ENCODE measurements at places on chromosomes 5 and 9.
A peak's percentile ranks its signal among the peaks of the same experiment; 100 is the strongest.

GRCh38 chr9:77218612-77219011, 41.3 kb downstream of the VPS13A start:
- DNase-seq: peak; percentile 75

DNA sequence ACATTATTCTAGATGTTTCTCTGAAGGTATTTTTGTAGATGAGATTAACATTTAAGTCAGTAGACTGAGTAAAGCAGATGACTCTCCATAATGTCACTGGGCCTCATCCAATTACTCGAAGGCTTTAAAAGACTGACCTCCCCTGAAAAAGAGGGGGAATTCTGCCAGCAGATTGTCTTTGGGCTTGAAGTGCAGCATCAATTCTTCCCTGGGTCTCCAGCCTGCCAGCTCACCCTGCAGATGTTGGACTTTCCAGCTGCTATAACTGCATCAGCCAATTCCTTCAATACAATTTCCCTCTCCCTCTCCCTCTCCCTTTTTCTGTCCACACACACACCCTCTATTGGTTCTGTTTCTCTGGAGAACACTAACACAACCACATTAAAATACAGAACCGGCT, 472.8 kb downstream of the SPOCK1 start:
- no peak for DNase-seq

- no peak for DNase-seq
Measured at GRCh38 chr5:142722146-142722545, 36.3 kb upstream of the FGF1 start.

- DNase-seq: no peak
Measured at GRCh38 chr5:146704949-146705665, 173.4 kb downstream of the PPP2R2B start.

DNA sequence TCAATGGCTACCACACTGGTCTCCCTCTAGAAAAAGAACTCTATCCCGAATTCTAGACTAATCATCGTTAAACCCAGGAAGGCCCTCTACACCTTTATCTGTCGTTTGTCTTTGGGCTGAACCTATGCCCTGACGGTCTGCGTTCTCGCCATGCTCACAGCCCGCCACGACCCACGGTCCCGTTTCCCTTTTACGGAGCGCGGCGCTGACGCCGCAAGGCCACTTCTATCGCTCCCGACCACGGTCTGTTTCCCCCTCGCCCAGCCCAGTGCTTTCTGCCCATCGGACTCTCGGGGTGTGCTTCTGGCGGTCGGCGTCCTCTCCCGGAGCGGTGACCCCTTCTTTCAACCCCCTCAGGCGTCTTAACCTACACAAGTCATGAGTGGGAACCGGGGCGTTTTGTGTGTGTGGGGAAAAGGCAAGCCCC, 974 bp downstream of the C9orf40 start:
- peak; percentile 58 for DNase-seq

- DNase-seq: peak; percentile 74
Measured at GRCh38 chr5:154811653-154812465, 38.5 kb downstream of the FAXDC2 start.

- no peak for DNase-seq
Measured at GRCh38 chr5:37926732-37927131, 86.9 kb upstream of the GDNF start.

DNA sequence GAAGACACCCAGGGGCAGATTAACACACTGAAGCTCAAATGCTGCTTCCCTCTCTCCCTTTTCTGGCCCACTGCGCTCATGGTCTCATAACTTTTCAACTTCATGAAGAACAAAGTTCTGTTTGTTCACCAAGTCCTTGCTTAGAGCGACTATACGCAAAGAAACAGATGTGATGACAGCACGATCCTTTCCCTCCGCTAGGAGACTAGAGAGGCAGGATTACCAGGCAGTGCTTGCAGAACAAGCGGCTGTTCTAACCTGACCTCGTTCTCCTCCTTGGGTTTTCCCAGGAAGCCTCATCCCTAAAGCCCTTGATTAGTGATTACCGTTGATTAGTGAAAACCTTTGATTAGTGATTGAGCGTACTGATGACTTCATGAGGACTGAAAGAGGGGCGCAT, 649.9 kb downstream of the IRX1 start:
- DNase-seq: no peak

GRCh38 chr5:73945505-73945904, 319.5 kb downstream of the ARHGEF28 start:
- no peak for DNase-seq

GRCh38 chr5:107580889-107581820, 89.6 kb downstream of the EFNA5 start:
- no peak for DNase-seq

GRCh38 chr5:81225463-81225862, 7.7 kb upstream of the CKMT2 start:
- no peak for DNase-seq

DNA sequence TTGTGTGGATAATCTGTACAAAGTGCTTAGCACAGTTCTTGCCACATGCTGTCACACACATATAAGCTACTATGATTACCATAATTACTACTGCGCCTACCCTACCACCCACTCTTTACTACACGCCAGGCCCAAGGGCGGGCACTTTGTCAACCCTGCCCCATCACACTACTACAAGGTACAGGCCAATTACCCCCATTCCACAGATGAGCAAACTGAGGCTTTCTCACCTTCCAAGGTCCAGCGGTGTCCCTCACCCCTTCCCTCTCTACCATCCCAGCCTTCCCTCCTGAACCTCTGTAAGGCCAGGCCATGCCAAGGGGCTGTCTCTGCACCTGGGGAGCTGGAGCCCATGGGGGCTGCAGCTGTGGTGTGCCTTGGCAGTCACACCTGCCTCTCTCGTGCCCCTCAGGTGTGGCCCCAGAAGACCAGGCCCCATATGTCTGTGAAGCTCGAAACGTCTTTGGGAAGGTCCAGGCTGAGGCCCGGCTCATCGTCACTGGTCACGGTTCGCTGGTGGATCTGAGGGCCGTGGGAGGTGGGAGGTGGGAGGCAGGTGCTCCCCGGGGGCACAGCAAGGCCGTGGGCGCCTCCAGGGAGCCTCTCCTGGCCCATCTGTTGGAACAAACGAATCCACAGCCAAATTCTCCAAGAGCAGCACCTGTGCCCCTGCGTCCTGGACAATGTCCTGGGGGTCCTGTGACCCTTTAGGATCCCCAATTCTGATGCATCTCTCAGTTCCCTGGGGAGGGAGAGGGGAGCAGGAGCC, 54.6 kb downstream of the HMCN2 start:
- no peak for DNase-seq

DNA sequence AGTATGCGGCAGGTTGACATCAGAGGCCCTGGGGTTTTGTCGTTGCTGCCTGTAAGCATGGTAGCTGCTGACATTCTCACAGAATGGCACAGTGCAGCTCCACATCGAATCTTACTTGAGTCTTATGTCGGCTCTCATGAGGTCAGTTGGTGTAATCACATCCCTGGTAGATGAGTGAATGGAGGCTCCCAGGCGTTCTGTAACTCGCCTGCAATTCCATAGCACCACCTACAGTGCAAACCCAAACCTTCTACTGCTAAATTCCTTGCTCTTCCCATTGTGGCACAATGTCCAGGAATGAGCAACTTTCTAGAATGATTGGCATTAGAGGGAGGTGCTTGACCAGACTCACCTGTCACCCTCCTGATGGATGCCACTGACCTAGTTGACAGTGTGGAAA, 578.4 kb downstream of the CCDC171 start:
- DNase-seq: peak; percentile 13

GRCh38 chr5:111165058-111165457, 59.1 kb upstream of the CAMK4 start:
- no peak for DNase-seq

GRCh38 chr5:150622157-150622556, 18.3 kb upstream of the SYNPO start:
- DNase-seq: no peak

DNA sequence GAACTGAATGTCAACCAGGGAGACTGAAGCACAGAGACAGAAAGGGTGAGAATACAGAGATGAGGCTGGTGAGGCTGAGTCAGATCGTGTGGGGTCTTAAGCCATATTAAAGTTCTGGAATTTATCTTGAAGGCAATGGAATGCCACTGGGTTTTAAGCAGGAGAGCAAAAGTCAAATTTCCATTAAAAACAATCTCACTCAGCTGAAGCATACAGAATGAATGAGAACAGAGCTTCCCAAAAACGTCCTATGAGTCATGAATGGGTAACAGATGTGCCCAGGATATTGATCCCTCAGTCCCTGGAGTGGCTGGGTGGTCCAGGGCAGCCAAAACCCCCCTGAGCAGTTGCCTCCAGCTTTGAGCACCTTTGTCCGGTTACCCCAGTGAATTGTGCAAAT, 44.9 kb downstream of the PFDN1 start:
- no peak for DNase-seq

DNA sequence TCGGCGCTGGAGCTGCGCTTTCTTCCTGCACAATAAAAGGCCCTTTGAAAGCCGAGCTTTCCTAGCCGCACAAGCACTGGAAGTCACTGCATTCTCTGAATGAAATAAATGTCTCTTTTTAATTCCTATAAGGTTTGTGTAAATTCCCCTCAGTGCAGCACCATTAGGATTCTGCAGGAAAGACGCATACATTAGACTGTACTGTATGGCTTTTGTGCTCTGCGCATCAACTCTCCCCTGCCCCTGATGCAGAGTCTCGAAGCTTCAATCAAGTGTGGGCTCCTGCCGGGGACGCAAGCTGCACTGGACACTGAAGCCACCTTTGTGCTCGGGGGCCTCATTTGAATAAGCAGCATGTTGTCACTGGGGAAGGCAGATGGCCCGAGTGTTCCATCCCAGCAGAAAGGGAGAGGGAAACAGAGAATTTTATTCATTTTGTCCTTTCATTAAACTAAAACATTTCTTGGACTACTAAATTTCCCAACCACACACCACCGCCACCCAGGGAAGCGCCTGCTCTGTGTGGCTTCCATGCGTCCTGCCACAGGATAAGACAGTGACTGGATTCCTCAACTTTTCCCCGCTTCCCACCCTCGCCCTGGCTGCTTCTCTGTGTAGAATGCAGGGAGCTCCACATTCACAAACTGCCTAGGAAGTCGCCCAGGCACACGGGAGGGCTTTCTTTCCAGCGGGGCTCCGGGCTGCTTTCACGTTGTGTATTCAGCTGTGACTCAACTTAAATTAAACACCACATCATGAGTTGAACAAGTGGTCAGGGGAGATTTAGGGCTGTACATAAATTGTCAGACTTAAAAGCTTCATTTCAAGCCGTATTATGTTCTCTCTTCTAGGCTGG, 635.4 kb downstream of the IRX1 start:
- no peak for DNase-seq

- DNase-seq: no peak
Measured at GRCh38 chr5:24208686-24209106, 436.1 kb downstream of the CDH10 start.

DNA sequence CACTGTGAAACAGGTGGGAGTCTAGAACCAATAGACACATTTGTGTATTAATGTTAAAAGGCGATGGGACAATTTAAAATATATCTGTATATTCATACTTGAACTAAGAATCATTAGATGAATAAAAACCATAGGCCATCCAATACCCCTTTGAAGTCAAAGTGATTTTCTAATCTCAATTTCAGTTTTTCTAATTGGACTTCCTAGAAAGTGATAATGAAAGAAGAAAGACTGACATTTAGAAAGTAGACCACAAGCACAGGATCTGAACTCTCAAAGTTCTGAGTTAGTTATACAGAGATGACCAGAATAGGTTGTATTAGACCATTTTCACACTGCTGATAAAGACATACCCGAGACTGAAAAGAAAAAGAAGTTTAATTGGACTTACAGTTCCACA, 412.8 kb upstream of the PIK3R1 start:
- DNase-seq: no peak

- DNase-seq: no peak
Measured at GRCh38 chr5:40649463-40650030, 30.2 kb upstream of the PTGER4 start.

DNA sequence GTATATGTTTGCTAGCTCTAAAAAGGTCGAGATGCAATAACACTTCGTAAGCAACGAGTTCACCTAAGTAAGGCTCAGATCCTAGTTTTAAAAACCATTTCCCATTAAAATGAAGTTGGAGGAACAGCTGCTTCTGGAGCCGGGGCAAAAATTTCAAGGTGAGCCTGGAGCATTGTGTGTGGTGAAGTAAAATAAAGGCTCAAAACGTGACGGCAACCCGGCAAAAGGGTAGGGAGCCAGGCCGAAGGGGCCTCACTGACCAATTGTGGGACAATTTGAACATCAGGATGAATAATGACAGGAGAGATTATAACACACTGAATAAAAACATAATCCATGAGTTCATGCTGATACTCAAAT, 20.1 kb downstream of the BTNL9 start:
- DNase-seq: no peak
